Mesenchymal stem cell (in vitro differentiated cells and primary cell): ENCODE measurements at places on chromosomes 3 and 15.

- no peak for DNase-seq
These were observed 75.3 kb downstream of the NCEH1 start for GRCh38 chr3:172635588-172635987.

- DNase-seq, result no peak
These were observed 101.9 kb upstream of the ROBO1 start for GRCh38 chr3:79869461-79870312.

DNA sequence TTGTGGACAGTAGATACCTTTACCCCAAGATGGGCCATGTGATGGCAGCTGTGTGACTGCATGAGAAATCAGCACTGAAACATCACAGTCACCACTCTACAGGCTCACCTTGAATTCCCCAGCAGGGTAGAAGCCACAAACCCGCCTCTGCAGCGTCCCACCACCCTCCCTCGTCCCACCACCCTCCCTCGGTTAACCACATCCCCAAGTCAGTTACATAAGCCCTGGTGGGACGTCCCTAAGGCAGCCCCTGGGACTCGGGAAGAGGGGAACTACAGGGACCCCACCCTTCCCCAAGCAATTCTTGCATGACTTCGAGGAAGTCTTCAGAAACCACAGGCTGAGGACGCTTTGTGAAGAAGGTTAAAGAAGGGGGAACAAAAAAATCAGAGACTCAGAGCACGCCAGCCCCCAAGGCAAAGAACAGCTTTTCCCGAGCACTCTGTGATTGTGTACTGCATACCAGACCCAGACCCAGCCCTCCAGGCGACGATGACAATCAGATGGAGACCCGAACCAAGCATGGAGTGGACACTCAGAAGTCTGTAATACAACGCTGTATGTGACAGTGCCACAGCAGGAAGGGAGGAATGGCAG, 60.5 kb downstream of the SH3BP5 start:
- DNase-seq, result no peak

DNA sequence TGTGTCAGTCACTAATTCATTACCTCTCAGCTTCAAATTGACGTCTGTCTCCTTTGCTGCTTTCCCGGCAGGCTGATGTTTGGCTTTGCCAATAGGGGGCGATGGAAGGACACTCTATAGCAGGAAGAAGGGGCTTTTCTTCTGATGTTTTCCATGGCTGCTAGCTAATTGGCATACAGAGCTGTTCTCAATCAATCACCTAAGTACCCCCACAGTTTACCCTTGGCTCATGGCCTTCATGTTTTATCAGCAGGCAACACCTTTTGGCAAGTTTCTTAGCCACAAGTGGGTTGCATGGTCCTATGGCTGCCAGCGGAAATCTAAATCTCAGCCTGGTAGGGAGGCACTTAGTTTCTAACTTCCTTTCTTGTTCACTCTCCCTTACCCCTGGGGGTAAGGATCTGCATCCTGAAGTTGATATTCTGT, 45.0 kb downstream of the ESYT3 start:
- peak; percentile 53 for DNase-seq

DNA sequence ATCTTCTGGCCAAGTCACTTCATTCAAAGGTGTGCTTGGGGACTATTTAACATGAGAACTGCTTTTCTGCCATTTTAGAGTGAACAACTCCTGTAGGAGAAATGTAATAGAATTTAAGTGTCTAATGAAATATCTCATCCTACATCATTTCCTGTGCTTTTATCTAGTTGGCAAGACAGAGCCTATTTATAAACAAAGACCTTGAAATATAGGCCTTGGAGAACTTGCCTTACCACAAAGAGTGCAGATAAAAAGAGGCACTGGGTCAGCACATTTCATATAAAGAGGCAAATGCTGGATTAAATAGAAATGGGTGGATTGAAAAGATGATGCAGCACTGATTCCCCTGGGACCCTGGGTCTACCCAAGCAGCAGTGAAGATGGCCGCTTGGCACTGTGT, 278.0 kb downstream of the SUCLG2 start:
- DNase-seq, result peak; percentile 16

GRCh38 chr3:108079043-108079442, 11.8 kb downstream of the CD47 start:
- DNase-seq, result no peak

GRCh38 chr3:108970561-108970960, 16.9 kb upstream of the GUCA1C start:
- no peak for DNase-seq

DNA sequence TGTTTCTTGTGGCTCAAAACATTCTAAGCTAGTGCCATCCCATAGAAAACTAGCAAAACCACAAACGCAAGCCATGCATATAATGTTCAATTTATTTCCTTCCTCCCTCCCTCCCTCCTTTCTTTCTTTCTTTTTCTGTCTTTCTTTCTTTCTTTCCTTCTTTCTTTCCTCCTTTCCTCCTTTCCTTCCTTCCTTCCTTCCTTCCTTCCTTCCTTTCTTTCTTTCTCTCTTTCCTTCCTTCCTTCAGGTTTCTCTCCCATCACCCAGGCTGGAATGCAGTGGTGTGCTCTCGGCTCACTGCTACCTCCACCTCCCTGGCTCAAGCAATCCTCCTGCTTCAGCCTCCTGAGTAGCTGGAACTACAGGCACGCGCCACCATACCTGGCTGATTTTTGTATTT, 492.8 kb upstream of the PROK2 start:
- DNase-seq, result no peak

DNA sequence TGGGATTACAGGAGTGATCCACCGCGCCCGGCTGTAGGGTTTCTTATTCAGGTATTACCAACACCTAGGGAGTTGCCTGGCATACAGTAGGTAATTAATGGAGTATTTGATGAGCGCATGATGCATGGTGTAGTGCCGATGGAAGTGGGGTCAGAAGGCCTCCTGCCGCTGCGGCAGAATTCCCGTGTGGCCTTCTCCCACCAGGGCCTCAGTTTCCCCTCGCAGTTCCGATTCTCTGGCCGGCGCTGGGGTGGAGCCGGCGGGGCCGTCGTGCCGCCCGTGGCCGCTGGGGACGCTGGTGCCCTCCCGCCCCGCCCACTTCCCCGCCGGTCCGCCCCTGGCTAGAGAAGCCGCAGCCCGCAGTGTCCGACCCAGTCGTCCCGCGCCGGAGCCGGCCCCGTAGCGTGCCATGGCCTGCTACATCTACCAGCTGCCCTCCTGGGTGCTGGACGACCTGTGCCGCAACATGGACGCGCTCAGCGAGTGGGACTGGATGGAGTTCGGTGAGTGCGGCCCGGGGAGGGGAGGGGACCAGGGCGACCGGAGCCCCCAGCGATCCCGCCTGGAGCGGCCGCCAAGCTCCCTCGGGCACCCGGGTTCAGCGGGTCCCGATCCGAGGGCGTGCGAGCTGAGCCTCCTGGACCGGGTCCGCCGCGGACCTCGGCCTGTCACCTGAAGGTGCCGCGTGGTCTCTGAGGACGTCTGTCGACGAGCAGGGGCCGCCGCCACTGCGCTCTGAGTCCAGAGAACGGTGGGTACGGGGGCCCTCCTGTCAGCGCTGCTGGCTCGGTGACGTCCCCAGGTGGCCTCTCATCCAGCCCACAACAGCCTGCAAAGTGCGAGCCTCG, at the start of gene IRAK2:
Gene IRAK2, plus strand, starts transcription at position 374 of the 848 bp plus-strand sequence. Its CDS starts 36 bp downstream, at position 410.
- DNase-seq, result peak; percentile 80

DNA sequence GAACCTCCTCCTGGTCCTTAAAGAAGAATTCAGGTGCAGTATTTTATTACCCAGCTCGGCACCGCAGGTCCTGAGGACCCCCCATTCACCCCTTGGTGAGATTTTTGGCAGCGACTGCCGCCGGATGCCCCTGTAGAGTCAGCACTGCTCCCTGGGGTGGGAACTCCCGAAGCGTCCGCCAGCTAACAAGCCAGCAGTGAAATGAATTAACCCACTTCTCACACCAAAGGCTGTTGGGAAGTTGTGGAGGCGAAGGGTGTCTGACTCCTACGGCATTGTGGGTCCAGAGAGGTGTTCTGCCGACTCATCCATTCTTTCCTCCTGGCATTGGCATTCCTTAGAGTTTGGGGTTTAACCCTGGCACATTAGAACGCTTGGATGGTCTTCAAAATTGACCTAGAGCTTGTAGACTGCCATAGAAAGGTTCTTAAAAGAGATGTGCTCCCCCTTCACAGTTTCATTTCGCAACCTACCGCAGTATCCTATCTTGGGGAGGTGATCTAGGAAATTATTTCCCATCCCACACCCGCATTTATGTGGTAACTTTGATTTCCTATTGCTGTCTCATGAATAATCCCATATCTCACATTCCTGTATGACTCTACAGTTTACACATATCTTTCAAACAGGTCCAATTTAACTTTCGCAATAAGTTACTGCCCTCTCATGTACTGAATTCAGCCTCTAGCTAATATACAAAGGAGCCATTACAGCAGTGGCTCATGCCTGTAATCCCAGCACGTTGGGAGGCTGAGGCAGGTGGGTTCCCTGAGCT, 879 bp upstream of the EIF5A2 start:
- DNase-seq, result peak; percentile 79

- DNase-seq, result no peak
These were observed 211.9 kb upstream of the PRICKLE2 start for GRCh38 chr3:64437131-64437530.

- no peak for DNase-seq
These were observed 3.7 kb downstream of the ANO10 start for GRCh38 chr3:43618142-43618541.

DNA sequence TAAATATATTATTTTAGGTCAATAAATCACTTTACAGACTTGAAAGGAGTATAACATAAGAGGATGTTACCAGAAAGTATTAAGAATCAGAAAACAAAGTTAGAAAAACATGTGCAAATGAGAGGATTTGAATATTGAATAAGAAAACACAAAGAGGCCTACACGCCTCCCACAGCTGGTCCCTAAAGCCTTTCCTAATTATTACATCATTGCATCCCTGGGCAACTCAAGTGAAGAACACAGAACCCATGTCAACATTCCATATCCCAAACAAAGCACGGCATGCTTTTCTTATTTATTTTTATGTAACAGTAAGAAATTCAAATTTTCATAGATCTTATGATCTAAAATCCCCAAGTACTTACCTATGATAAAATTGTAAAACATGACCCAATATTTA, 61.2 kb downstream of the HERC1 start:
- DNase-seq, result no peak

DNA sequence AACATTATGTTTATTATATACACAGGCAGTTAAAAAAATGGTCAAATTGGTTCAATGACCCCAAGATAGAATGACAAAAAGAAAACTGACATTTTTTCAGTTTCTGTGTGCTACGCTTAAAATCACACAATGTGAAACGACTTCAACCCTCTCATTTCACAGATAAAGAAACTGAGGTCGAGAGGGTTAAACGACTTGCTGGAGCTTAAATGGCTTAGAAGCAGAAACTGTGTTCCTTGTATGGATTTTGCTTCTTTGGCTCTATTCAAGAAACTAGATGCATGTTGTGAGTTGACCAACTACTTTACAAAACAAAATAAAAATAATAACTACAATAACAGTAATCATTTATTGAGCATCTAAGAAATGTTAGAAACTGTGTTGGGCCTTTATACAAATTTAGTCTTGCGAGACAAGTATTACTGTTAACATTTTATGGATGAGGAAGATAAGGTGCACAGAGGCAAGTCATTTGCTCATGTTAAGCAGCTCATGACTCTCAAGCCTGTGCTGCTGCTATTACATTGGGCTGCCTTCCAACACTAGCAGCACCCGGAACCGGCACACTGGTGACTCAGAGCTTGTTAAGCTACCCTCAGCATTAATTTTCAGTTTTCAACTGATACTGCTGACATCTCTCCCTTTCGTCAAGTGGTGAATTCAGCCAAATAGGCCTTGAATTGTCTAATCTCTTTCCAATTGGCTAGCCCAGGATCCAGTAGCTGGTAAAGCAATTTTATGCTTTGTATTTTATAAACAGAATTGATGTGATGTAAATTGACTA, 487.6 kb downstream of the NAALADL2 start:
- peak; percentile 82 for DNase-seq

DNA sequence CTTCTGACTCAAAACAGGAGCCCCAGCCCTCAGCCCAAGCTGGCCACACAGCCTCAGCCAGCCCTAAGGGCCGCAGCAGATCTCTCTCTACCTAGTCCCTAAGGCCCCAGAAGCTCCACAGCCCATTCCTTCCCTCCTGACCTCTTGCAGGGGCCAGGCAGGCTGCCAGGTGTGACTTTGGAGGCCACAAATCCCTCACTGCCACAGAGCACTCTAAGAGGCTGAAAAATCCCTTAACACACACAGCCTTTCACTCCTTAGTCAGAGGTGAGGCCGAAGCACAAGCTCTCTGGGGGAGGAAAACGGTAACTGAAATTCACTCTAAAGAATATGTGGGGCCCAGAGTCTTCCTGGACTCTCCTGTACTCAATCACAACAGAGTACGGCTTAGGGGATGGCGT, 23.3 kb downstream of the LRRC2 start:
- DNase-seq, result no peak

DNA sequence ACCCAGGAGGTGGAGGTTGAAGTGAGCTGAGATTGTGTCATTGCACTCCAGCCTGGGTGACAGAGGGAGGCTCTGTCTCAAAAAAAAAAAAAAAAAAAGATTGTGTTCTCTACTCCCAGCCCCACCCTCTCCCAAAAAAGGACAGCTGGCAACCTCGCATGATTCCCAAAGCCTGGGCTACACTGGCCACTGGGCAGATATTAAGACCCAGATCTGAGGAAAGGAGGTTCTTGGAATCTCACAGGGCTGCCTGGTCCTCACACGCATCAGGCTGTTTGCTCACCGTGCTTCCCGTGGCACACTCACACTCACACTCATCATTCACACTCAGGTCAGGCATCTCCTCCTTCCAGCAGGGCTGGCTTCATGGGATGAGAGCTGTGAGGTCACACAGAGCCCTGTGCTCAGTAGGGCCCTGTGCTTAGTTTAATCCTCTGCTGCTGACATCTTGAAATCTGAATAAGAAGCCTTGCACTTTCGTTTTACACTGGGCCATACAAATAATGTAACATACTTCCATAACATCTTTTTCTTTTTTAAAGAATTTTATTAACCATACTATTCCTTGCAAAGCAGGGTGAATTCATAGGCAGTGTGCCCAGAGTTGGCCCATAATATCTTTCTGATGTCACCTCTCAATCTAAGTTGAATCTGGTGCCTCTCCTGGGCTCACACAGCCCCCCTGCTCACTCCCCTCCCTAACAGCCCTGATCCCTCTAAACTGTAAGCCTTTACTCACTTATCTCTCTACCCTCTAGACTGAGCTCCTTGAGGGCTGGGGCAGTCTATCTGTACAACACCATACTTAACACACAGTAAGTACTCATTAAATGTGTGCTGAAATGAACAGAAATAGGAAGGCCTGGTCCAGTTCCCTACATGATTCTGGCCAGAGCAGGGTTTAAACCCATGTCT, 50.2 kb upstream of the C15orf39 start:
- DNase-seq, result no peak

- no peak for DNase-seq
These were observed 62.0 kb upstream of the KLF13 start for GRCh38 chr15:31264559-31265089.
